ENCODE measurements at places on chromosomes 4 and X.

- no peak for DNase-seq
These were observed 1801.3 kb upstream of the PCDH10 start for GRCh38 chr4:131347816-131348215.

GRCh38 chr4:139625093-139625455 lies 40.5 kb upstream of the MGST2 start:
- DNase-seq: no peak

DNA sequence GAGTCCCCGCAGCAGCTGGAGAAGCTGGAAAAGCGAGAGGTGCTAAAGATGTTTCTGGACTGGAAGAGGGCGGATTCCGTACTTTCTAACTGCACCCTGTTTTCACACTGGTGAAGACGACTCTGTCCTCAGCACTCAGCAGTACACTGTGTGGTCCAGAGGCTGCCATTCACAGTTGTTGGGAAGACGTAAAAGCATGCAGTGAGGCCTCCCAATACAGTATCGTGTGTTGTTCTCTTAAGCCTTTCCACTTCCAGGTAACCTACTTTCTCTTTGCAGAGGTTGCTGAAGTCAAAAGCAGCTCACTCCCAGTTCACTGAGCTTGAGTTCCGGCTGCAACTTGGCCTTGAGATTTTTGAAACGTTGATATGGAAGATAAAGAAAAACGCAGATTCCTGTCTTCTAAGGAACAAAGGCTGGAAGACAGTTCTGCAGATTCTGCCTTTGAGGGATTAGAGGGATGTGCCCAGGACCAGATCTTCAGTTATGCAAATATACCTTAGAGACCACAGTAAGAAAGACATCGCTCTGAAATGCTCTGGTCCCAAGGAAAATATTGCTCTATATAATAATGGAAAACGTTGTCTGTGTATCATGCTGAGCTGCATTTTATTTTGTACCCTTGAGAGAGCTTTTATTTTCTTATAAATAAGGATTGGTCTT lies 540.9 kb downstream of the TRIML1 start:
- no peak for DNase-seq

DNA sequence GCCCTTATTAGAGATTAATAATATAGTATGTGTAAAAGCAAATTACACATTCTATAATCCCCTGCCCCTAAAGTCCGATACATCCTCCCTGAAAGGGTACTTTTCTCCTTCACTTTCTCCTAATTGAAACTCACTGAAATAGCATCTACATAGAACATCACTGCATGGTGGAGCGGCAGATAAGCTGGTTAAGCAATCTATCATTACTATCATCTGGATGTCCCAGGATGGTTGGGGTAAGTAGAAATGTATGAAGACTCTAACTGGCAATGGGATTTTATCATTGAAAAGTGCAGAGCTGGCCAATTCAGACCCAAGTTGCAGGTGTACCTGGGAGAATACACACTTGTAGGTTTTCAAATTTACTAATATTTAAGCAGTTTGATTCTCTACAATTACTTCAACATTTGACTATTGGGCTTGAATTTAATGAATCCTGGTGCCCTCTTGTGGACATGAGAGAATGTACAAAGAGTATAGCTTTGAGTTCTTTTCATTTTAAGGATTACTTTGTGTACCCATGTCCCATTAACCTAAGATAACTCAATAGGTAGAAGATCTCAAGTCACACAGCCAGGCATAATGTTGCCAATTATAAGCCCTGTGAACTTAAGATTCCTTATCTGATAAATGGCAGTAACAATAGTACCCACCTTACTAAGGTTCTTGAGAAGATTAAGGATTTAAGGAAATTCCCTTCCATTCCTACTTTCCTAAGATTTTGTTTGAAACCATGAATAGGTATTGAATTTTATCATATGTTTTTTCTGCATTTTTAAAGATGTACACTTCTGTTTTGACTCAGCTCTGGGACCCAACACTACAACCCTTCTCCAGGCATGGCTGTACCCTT lies 69.8 kb downstream of the SHROOM3 start:
- DNase-seq: peak; percentile 51

DNA sequence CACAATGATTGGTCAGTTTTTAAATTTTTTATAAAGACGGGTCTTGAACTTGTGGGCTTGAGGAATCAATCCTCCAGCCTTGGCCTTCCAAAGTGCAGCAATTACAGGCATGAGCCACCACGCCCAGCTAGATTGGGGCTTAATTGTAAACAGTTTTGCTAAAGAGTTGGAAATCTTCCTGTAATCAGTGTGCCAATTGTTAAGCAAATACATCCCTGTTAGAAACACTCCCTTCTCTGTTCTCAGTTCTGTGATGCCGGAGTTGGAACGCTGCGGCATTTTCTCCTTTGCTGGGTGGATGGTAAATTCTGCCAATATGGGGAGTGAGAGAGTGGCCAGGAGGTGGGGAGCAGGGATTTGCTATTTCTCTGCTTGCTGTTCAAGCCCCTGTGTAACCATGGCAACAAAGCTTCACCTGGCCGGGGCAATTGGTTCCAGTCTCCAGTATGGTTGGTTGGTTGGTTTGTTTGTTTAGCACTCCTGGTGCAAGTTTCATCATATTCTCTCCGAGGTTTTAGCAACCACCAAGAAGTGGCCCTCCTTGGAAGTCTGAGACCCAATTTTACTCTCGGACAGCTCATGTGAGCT lies 3.0 kb upstream of the SPATA4 start:
- DNase-seq: no peak

DNA sequence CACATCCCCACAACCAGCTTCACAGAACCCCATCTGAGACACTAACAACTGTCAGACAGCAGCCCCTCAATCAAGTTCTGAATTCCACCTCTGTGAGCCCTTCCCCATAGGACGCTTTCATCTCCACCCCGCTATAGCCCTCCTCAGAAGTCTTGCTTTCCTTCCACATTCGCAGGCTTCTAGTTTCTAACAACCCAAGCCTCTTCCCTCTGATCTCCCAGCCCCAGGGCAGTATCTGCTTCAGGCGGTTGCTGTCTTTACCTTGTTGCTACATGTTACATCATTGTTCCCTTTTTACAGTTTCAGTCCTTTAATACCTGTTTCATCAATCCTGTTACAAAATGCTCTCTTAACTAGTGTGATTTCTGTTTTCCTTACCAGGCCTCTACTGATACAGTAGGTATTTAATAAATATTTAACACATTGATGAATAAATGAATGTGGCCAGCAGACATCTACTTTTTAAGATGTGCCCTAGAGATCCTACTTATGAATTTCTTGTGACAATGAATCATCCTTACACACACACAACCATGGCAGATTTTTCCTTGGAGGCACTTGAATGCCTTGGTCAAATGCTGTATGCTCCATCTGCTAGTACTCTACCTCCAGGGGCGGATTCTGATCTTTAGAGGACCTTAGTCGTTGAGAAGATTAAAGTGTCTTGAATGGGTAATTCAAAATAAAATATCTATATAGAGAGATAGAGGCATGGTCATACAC lies 164.7 kb upstream of the SLIT2 start:
- no peak for DNase-seq

GRCh38 chrX:50579955-50580354 lies 109.3 kb upstream of the DGKK start:
- DNase-seq: peak; percentile 61

Data from amniotic epithelial cell (primary cell).